ENCODE measurements at places on chromosomes 6 and 20. TPM values are rescaled to one million over a fixed set of nuclear protein-coding genes. Genes with fewer than 3 reads are reported as not detected.

The NRSN1 gene
- total RNA-seq, result not detected

The SLC17A4 gene
- not detected for total RNA-seq

The PTK6 gene
- total RNA-seq, result not detected

The TENT5A gene
- total RNA-seq, result 2.7 TPM

The HSPA12B gene
- total RNA-seq, result not detected

The PHACTR3 gene
- total RNA-seq, result not detected

The PIGU gene
- total RNA-seq, result 14.7 TPM

The KCNQ2 gene
- not detected for total RNA-seq

The FAM209A gene
- not detected for total RNA-seq

The HLA-DOA gene
- under 0.01 TPM for total RNA-seq

The PRR18 gene
- under 0.01 TPM for total RNA-seq

The CLPSL1 gene
- total RNA-seq, result not detected

The FUT9 gene
- total RNA-seq, result 0.33 TPM

The HAO1 gene
- total RNA-seq, result not detected

The DLK2 gene
- 0.38 TPM for total RNA-seq

The ZNF391 gene
- total RNA-seq, result 0.81 TPM

The C4A gene
- total RNA-seq, result 2.1 TPM

The MEI4 gene
- not detected for total RNA-seq

The TFAP2A gene
- 1.3 TPM for total RNA-seq

The MMUT gene
- total RNA-seq, result 6.0 TPM

The MATN4 gene
- not detected for total RNA-seq

The ADTRP gene
- total RNA-seq, result 0.51 TPM

The RSPO3 gene
- total RNA-seq, result 0.25 TPM

The PLCB1 gene
- 0.81 TPM for total RNA-seq

The FAM83B gene
- 3.6 TPM for total RNA-seq

The RCAN2 gene
- total RNA-seq, result 0.89 TPM

The LY6G6C gene
- total RNA-seq, result not detected

The PTPRT gene
- total RNA-seq, result not detected

The LPIN3 gene
- 8.1 TPM for total RNA-seq

The SGK2 gene
- total RNA-seq, result 15.6 TPM

The PACRG gene
- total RNA-seq, result under 0.01 TPM

The ENPP5 gene
- 3.8 TPM for total RNA-seq

The FAM209B gene
- not detected for total RNA-seq

The SMPDL3A gene
- total RNA-seq, result 7.0 TPM

The SLC17A9 gene
- total RNA-seq, result 33.6 TPM

The DST gene
- 169 TPM for total RNA-seq

The ZNF512B gene
- total RNA-seq, result 8.3 TPM

Measured in mesangial cell (primary cell).